NCI-H774 (cell line): ENCODE measurements at places on chromosomes 2 and 18.

DNA sequence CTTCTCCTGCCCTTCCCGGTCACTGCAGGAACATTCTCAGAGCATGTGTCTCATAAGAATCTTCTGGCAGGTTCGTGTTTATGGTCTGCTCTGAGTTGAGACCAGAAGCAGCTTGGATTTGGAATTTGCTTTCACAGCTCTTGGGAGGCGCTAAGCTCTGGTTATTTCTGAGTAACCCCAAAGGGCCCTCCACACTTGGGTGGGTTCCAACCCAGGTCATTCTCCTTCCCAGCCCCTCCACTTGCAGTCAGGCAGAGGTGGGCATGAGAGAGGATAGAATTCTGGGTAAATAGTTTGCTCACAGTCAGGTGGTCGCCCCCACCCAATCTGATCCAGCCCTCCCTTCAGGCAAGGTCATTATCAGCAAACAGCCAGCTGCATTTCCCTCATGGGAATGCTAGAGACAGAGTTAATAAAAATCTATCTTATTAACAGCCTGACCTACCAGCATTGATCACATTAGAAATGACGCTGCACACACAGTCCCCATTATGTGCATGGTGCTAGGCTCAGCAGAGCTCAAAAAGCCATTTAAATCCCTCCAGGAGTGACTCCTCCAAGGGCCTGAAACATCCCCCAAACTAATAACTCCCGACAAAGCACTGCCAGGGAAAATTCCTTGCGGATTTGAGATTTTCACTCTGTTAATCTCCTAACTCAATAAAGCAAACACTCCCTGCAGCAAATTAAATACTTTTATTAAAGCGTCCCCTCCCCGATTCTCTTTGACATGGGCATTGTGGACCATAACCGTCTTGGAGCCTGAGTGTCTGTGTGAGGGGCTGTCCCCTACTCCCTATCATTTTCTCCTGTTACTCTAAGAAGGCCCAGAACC, 61.9 kb downstream of the SLC4A5 start:
- no peak for DNase-seq

DNA sequence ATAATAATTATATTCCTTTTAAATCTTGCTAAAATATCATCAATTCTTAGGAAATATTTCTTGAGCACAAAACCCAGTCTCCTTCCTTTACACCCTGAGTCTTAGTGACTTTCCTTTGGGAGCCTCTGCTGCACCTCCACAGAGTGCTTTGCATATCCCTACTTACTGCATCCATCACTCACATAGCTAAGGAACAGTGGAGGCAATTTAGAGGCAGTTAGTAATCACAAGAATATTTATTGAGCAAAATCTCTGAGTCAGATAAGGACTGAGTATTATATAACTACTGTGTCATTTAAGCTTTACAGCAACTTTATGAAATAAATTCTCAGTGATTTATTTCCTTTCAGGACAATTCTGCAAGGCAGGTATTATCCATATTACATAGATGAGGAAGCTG, 327.7 kb downstream of the TMX3 start:
- DNase-seq = no peak

DNA sequence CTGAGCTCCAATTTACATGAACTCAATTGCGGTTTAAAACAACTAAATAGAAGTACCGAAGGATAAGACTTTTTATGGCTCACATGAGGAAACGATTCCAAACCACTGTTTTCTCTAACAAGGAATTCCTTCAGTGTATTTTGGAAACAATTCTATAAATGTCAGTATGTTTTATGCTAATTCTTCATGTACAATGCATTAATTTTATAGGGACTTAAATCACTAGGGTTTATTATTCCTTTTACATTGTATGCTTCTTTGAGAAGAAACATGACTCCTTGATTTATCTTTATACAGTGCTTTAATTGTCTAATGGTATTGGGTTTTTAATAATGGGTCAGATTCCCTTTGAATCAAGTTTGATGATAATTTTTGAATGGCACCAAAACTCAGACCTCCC, 566.8 kb downstream of the EPHA4 start:
- DNase-seq = no peak

DNA sequence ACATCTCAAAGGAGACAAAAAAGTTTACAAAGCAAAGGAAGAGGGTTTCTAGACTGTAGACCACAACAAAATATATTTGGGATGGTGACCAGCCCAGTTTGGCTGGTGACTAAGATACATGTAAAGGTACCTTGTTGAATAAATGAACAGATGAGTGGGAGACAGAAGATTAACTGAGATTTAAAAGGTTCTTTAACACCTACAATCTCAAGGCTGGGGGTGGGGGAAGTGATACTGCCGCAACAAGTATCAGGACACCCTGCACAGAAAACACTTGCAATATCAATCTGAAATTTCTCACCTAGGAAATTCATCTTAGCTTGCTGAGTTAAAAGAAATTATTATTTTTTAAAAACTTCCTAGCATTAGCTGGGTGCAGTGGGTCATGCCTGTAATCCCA, 8.3 kb downstream of the RNF149 start:
- DNase-seq = no peak

DNA sequence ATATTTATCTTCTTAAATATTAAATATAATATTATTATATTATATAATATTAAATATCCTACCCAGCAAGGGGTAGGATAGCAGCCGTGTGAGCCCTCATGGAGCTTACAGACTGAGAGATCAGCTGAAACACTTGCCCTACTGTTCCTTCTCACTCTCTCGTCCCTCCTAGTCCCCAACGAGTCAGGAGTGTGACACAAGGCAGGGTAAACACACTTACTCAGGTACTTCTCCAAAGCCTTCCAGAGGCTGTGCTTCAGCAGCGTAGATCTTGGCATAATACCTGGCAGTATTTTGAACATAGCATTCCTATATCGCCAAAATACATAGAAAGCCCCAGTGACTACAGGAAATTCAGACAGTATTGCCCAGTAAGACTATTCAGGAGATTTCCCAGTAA, 114.1 kb downstream of the ALPK2 start:
- no peak for DNase-seq

- no peak for DNase-seq
Measured at GRCh38 chr2:162126527-162126926, 25.5 kb downstream of the GCG start.

- DNase-seq = no peak
Measured at GRCh38 chr2:122028371-122029100, 273.1 kb downstream of the TSN start.

DNA sequence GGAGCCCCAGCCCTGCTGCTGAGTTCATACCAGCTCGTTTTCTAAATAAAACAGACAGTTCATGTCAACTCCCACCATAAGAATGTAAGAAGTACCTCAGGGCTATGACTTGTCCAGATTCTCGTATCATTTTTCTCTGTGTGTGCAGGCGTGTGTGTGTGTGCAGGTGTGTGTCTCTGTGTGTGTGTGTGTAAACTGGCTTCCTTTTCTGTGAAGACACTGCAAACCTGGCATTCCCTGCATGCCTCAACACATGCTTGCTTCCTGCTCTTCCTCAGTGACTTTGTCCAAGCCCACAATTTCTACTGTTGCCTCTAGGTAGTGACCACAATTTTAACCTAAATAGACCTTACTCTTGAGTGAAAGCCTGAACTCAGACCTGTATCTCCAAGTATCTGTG, 879.0 kb downstream of the SLC4A3 start:
- no peak for DNase-seq

GRCh38 chr2:6576302-6576701, 289.4 kb downstream of the CMPK2 start:
- DNase-seq = no peak

DNA sequence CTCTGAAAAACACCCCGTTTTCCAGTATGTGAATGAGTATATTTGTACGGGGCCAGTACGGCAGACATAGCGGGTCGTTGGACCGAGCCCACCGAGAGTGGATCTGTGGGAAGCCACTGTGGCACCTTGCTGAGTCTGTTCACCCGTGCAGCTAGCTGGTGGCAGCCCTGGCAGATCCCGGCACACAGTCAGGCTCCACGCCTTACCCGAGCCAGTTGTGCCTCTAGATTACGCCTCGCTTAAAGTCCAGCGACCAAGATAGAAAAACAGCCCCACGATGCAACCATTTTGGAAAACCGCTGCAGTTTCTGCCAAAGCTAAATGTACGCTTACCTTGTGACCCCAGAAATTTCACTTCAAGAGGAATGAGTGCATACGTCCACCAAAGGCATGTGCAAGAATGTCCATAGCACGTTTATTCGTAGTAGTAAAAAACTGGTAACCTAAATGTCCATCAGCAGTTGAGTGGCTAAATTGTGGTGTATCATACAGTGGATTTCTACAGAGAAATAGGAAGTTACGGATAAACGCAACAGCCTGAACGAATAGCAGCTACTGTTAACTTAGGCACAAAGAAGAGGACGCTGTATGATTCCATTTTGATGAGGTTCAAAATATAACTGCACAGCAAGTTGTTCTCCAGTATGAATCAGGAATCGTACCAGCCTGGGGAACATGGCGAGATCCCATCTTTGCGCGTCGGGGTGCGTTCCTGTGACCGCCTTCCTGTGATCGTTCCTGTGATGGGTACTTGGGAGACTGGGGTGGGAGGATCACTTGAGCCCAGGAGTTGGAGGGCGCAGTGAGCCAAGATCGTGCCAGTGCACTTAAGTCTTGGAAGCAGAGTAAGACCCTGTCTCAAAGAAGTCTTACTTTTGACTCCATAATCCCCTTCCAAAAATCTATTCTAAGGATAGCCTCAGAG, 688 bp upstream of the WDR33 start:
- DNase-seq = no peak

GRCh38 chr2:173238385-173238784, 116.3 kb upstream of the CDCA7 start:
- peak; percentile 13 for DNase-seq

- no peak for DNase-seq
Measured at GRCh38 chr18:55483266-55483871, 104.6 kb downstream of the TCF4 start.

DNA sequence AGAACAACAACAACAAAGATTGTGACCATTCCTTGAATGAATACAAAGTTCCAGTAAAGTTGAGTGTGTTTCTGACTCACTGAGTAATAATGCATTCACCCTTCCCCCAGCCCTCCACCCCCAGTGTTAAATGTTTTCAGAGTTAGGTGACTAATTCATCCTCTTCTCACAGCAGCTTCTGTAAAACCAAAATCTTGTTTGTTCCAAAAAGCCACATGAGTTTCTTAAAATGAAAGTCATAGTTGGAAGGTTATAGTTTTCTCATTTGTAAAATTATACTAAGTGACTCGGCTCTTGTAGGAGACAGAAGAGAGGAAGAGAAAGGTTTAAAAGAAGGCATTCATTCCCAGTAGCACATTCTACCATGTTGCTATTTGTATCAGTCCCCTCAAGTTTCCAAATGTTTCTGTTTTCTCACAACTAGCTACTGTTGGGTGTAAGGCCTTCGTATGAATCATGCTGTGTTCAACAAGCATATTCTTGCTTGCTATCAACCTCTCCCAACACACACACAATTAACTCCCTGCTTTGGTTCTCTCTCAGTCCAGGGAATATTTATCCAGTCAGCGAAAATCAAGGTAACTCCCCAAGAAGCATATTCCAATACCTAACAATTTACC, 75.3 kb downstream of the MBD2 start:
- DNase-seq = no peak

DNA sequence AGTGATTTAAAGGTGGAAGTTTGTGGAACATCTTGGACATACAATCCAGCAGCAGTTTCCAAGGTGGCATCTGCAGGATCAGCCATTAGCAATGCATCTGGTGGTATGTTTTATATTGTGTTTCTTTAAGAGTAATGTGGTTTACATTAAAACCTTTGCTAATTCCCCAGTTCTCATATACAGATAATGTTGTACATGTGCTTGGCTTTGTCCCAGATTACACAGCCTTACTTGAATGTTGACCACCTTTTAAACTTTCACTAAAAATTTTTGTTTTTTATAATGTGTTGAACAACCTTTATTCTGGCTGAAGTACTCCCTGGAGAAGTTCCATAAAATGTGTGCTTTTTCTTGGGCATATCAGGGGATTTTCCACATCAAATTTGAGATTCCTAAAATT, 57.5 kb downstream of the MIB1 start:
- DNase-seq = no peak

DNA sequence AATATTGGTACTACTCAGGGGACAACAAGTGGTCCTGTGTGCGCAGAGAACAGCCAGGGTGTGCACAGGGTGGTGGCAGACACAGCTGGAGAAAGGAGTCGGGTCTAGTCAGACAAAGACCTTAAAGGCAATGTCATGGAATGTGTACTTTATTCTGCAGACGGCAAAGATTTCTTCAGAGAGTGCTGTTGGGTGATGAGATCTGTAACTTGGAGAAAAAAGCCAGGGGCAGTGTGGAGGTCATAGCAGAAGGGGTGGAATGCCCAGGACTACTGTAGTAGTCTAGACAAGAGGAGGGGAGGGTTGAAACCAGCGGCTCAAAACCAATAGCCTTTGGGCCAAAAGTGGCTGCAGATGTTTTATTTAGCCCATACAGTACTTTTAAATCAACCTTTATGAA, 121.3 kb upstream of the ZFP36L2 start:
- DNase-seq = no peak

- DNase-seq = no peak
Measured at GRCh38 chr2:85843543-85843942, 45.2 kb downstream of the ST3GAL5 start.

DNA sequence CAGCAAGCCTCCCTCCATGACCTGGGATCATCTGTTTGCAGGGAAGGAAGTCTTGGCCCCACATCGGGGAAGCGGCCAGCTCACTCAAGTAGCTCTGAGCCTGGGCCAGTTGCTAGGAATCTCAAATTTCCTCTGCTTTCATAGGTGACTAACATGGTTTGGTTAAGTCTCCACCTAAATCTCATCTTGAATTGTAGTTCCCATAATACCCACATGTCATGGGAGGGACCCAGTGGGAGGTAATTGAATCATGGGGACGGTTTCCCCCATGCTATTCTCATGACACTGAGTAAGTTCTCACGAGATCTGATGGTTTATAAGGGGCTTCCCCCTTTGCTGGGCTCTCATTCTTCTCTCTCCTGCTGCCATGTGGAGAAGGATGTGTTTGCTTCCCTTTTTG, 75.2 kb downstream of the LBH start:
- no peak for DNase-seq

- DNase-seq = peak; percentile 13
Measured at GRCh38 chr2:227939271-227940027, 68.0 kb downstream of the DAW1 start.

DNA sequence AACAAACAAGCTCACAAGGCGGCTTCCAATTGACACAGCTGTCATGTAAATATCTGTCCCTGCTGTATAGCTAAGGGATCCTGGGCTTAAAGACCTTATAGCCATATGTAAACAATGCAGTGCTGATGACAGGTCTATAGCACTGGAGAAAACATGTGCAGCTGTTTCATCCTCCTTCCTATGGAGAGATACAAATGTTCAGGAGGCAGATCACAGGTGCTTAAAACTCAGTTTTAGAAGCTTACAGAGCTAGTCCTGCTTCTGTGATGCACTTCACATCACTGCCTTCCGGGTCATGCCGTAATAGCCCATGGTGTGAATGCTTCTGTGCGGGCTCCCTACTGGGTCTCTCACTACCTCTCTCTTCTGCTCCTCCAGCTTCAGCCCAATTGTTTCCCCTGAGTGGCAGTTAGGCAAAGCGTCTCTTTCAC, 262.4 kb upstream of the CHST9 start:
- no peak for DNase-seq

GRCh38 chr2:109372171-109372568, 241.6 kb downstream of the SEPTIN10 start:
- no peak for DNase-seq

- no peak for DNase-seq
Measured at GRCh38 chr2:216289470-216289869, 82.8 kb downstream of the MARCHF4 start.

- no peak for DNase-seq
Measured at GRCh38 chr2:233100192-233100998, 40.3 kb downstream of the INPP5D start.
